ENCODE measurements at places on chromosomes 11 and 22.

DNA sequence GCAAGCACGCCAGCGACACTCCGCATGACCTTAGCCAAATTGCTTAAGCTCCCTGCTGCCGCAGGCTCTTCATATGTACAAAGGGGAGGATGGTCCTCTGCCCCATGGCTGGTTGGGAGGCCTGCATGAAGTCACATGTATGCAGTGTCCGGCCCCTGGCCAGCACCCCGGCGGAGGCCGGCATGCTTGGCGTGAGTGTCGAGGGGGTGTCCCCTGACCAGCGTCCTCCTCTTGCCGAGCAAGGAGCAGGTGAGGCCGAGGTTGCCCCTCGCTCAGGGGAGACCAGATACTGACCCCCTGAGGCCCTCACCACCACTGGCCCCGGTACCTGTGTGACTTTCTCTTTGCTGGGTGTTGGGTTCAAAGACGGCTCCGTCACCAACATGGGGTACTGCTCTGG lies 50.2 kb downstream of the DHCR7 start:
- DNase-seq, result no peak

DNA sequence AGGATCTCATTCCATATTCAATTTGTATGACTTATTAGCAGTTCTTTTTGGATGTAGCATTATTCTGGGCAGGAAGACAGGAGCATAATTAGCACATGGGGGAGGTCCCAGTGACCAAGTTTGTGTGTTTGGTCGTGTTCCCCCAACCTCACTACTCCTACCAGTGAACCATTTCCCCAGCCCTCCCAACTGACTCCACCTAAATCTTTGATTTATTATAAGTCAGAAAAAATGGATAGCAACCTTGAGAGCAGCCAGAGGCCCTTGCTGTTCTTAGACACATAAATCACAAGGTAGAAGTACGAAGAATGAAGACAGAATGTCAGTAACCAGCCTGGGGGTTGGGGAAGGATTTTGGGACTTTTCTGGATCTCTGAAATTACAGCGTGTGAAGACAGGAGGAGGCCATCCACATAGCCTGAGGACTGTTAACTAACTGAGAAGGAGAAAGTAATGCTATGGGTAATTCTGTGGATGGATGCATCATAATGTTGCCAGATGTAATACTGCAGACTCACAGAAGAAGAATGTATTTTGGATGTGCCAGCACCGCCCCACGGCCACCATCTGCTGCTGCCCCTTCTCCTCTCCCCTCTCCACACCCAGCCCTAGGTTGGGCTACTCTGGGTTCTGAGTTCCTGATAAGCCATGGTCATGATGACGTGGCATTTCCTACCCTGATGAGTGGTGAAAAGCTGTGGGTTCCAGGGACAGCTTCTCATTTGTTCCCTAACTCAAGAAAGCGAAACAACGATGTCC lies 124.3 kb upstream of the TTC12 start:
- no peak for DNase-seq

DNA sequence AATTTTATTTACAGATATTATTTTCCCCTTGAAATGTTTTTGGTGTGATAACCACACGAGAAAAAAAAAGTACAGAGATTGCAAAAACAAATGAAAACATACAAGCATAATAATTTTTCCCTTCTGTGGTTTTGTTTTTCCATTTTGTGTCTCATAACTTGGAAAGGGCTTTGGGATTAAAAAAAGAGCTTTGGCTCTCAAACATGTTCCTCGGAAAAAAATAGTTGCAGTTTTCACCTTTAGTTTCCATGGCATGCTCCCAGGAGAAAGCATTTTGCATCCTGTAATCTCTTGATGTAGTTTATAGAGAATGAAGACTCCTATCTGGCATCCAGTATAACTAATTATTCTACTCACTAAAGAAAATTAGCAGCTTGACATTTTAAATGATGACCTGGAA lies 362.1 kb upstream of the PDGFD start:
- DNase-seq, result no peak

DNA sequence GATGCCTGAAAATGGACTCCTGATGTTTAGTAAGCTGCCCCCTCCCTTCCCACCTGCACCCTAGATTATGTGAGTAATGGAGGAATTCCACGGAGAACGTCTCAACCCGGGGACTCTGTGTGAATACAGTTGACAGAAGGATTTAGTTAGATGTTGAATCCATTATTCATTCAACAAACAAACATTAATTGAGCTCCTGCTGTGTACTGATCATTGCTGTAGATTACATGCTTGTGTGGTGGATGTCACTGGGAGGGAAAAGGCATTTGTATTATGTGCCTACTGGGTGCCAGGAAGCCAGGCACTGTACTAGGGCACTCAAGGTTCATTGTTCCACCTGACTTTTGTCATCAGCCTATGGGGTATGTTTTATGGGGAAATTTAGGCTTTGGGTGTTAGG lies 22.9 kb upstream of the CRYBB3 start:
- DNase-seq, result no peak

DNA sequence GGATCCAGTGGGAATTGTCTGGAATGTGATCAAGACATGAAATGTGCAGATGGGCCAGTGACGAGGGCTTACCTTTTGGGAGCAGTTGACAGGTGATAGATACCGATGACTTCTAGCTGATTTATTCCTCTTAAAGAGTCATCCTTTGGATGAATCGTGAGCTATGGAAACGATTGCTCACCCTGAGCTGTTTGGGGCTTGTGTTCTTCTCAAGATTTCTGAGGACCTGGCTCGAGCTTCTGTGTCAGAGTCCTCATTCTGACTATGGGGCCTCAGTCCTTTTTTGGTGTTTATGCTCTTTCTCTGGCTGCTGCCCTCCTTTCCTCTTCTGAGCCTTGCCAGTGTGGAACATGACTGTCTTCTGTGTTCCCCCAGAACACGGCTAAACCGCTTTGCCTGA lies 11.9 kb upstream of the AMPD3 start:
- DNase-seq, result no peak

DNA sequence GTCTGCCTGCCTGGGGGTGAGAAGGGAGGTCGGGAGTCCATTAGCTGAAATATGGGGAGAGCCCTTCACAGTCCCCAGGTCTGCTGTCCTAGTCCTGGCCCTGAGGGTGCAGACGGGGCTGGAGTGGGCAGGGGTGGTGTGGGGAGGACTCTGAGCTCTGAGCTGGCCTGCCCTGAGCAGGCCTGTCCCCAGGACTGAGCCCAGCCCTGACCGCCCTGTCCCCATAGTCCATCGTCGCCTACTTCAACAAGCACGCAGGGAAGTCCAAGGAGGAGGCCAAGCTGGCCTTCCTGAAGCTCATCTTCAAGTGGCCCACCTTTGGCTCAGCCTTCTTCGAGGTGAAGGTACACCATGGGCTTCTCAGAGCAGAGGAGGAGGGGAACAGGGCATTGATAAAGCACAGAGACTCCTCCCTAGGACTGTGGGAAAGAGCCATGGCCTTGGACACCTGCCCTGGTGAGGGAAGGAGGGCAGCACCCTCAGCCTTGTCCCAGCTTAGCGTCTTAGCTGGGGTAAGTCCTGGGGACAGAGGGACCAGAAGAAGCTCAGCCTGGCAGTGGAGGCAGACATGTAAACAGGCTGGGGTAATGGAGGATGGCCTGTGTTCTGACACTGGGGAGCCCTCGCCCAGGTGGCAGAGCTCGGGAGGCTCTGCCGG lies 83.7 kb downstream of the MYO7A start:
- DNase-seq, result no peak

GRCh38 chr11:67664696-67665540 lies 9.5 kb downstream of the ALDH3B2 start:
- DNase-seq, result no peak

DNA sequence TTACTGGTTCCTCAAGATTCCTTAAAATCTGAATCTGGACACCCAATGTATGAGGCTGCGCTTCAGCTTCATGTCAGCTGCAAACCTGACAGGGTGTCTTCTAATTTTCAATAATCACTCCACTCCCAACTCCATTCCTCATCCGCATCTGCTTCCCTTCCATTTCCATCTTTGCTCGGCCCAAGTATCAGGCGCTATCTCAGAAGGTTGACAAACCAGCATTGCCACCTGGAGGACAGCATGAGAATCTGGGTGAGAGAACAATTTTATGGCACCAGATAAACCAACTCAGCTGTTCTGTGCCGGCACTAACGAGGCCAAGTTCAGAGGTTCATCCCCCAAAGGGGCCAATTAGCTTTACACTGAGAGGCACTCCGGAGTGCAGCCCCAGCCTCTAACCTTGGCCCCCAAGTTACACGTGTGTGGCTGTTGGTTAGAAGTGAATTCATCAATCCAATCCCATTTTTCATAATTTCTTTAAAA lies 79.1 kb upstream of the LMO2 start:
- DNase-seq, result peak; percentile 43

GRCh38 chr22:39967996-39968972 lies 8.1 kb downstream of the TMA7B start:
- DNase-seq, result no peak

DNA sequence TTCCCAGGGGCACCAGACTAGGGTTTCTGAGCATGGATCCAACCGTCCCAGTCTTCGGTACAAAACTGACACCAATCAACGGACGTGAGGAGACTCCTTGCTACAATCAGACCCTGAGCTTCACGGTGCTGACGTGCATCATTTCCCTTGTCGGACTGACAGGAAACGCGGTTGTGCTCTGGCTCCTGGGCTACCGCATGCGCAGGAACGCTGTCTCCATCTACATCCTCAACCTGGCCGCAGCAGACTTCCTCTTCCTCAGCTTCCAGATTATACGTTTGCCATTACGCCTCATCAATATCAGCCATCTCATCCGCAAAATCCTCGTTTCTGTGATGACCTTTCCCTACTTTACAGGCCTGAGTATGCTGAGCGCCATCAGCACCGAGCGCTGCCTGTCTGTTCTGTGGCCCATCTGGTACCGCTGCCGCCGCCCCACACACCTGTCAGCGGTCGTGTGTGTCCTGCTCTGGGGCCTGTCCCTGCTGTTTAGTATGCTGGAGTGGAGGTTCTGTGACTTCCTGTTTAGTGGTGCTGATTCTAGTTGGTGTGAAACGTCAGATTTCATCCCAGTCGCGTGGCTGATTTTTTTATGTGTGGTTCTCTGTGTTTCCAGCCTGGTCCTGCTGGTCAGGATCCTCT lies 709 bp downstream of the MRGPRX4 start:
- DNase-seq, result no peak

DNA sequence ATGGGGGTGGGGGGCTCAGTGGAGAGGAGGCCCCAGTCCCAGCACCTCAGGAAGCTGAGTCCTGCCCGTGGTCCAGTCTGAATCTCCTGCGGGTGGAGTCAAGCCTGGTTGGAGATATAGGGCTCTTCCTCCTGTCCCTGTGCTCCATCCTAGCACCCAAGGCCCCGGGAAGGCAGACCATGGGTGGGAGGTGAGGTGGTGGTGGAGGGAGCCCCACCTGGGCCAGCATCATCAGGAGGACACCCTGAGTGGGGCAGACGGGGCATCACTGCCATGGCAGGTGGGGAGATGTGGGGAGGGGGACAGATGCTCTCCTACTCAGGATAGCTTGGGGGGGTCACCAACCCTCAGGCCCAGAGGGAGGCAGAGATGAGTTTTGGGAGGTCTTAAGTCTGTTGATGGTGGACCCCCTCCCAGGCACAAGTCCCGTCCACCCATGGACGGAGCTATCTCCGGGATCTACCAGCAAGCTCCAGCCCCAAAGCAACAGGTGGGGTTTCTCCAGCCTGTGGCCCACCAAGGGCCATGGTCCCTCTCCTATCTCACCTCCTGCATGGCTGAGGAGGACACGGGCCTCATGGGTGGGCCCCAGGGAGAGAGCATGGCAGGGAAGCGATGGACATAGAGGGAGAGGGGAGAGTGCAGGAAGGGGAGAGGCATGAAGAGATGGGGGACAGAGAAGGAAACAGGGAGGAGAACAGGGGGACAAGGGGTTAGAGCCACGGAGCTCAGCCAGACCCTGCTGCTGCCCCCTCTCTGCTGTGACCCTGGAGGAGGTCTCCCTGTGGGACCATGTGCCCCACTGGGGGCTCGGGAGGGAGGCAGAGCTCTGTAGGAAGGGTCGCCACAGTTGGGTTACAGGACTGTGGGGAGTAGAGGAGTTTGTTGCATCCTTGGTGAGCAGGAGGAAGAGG lies 1.3 kb downstream of the MRGPRE start:
- no peak for DNase-seq

GRCh38 chr11:42315267-42315666 lies 855.8 kb upstream of the LRRC4C start:
- no peak for DNase-seq

- no peak for DNase-seq
These were observed 107.8 kb downstream of the GGTLC2 start for GRCh38 chr22:22752199-22752555.

DNA sequence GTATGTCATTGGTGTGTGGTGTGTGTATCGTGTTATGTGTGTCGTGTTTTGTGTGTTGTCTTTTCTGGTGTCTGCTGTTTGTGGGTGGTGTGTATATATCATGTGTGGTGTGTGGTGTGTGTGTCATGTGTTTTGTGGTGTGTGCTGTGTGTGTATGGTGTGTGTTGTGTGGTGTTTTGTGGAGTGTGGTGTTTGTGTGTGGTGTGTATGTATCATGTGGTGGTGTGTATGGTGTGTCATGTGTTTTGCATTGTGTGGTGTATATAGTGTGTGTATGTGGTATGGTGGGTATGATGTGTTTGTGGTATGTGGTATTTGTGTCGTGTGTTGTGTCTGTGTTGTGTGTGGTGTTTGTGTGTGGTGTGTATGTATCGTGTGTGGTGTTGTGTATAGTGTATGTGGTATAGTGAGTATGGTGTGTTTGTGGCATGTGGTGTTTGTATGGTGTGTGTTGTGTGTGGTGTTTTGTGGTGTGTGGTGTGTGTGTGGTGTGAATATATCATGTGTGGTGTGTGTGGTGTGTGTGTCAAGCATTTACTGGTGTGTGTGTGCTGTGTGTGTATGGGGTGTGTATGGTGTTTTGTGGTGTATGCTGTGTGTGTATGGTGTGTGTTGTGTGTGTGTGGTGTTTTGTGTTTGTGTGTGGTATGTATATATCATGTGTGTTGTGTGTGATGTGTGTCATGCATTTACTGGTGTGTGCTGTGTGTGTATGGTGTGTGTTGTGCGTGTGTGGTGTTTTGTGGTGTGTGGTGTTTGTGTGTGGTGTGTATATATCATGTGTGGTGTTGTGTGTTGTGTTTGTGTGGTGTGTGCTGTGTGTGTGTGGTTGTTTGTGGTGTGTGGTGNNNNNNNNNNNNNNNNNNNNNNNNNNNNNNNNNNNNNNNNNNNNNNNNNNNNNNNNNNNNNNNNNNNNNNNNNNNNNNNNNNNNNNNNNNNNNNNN lies 12.7 kb downstream of the PIM3 start:
- no peak for DNase-seq

- peak; percentile 49 for DNase-seq
These were observed 74.2 kb upstream of the ZBED5 start for GRCh38 chr11:10931761-10932670.
